ENCODE measurements at places on chromosomes 3 and 15. TPM values are rescaled to one million over a fixed set of nuclear protein-coding genes. Genes with fewer than 3 reads are reported as not detected.

C3orf85 gene
- total RNA-seq: not detected

CAMKV gene
- total RNA-seq: 0.32 TPM

DNA sequence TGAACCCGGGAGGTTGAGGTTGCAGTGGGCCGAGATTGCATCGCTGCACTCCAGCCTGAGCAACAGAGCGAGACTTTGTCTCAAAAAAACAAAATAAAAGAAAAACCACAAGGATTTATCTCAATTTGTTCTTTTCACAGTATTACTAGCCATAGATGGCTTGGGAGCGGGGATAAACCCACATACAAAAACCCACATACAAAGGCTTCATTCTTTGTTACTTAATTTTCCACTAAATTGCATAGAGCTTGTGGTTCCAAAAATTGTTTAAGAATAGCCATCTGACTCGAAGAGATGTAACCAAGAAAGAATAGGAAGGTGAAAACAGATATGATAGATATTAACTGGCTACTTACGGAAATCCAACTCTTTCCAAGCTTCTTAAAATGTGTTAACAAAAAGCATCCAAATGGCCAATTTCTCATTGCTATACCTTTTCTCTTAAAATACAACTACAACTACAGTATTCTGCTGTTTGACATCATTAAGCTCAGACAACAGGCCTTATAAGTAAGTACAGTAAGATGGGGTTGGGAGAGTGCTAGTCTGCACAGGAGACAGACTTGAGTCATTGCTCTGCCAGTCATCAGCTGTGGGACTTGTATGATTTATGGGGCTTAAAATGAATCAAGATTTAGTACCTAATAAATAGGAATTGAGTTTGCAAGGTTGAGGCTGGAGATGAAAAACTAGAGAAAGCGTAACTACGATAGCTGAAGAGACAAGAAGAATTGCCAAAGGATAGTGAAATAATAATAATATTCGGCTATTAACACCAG lies 96.6 kb upstream of the PLXND1 start:
- no peak for DNase-seq

- no peak for DNase-seq
Measured at GRCh38 chr3:174333640-174334039, 525.5 kb upstream of the NAALADL2 start.

GRCh38 chr15:67148196-67148701 lies 82.8 kb downstream of the SMAD3 start:
- no peak for DNase-seq
